ENCODE measurements at places on chromosomes 5 and 9.

- no peak for DNase-seq
Observed at GRCh38 chr5:143445776-143446175, 42.3 kb upstream of the NR3C1 start.

- no peak for DNase-seq
Observed at GRCh38 chr9:131869348-131869747, 129.5 kb upstream of the RAPGEF1 start.

GRCh38 chr5:177959315-177959714 is 36.7 kb downstream of the PROP1 start:
- DNase-seq = no peak

GRCh38 chr5:90084342-90084741 is 325.2 kb downstream of the CETN3 start:
- no peak for DNase-seq

- no peak for DNase-seq
Observed at GRCh38 chr9:87184956-87185642, 237.8 kb upstream of the GAS1 start.

DNA sequence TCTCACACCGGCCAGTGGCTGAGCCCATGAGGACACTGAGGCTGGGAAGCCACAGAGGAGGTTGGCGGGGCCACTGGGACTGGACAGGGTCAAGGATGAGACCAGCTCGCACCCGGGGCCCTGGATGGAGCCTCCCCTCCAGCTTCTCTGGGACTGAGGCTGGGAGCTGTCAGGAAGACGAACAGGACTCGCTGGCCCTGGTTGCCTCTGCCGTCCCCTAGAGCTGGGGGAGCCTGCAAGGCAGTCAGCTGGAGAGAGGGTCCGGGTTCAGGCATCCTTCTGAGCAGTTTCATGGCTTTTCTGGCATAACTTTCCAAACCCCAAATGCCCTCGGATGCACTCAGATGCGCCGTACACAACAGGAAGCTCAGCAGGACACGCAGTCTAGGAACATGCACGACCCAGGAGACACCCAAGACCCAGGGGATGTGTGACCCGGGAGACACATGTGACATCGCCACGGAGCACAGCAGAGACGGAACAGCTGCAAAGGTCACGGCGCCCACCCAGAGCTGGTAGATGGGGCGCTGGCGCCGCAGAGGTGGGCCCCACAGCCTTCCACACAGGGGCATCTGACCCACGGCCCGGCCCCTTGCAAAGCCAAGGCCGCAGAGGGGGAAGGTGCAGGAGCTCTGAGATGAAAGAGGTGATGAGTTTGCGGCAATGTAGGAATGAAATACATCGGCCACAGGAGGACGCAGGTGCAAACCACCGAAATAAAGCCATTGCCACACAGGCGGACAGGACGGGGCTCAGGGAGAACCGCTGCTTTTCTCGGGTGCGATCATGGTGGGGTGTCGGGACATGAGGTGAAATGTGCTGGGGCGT is 17.1 kb downstream of the TPPP start:
- no peak for DNase-seq

- no peak for DNase-seq
Observed at GRCh38 chr5:168646335-168646734, 67.2 kb upstream of the PANK3 start.

GRCh38 chr5:133873449-133873848 is 95.0 kb downstream of the C5orf15 start:
- DNase-seq = no peak

GRCh38 chr9:133761641-133762248 is 23.6 kb upstream of the SARDH start:
- no peak for DNase-seq

GRCh38 chr5:40447438-40447837 is 232.3 kb upstream of the PTGER4 start:
- DNase-seq = no peak

DNA sequence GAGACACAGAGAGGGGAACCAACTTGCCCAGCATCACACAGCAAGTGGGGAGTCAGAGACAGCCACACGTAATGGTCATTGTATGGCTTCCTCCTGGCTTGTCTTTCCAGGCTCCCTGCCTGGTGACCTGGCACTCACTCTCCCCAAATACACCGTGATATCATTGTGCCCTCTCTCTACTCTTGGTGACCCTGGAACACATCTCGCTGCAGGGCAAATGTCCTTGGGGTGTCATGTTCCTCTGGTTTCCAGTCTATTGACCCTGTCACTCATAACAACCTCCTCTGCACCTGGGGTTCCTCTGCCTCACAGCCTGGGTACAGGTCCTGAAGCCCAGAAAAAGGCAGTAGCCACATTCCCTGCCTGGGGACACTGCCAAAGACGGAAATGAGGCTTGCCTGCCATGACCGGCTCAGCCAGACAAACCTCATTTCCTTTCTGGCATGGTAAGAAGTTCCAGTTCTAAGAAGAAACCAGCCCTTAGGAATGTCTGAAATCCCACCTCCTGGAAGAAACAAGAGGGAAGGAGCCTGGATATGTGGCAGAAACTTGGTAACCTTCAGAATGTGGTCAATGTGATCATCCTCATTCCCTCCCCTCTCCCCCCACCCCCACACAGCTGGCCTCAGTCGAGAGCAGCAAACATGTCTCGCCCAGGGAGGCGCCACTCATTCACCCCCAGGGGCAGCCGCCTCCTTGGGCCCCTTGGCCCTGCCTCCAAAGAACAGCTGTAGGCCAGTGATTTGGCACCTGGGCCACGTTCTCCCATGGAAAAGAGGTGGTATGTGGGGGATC is 30.6 kb upstream of the SMU1 start:
- no peak for DNase-seq

DNA sequence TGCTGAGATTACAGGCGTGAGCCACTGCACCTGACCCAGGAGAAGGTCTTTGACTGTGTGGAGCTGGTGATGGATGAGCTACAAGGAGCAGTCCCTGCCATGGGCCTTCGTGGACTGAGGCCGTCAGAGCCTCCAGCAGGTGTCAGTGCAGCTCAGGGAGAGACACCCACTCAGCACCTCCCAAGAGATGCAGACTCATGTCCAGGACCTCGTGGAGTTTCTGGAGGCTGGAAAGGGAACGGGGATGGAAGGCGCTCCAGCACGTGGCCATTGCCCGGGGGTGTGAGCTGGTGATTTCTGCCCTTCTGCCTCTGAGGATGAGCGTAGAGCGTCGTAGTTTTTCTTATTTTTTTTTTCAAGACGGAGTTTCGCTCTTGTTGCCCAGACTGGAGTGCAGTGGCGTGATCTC is 9.5 kb downstream of the TOR4A start:
- DNase-seq = peak; percentile 31

- no peak for DNase-seq
Observed at GRCh38 chr5:113039229-113039933, 62.8 kb downstream of the DCP2 start.

- no peak for DNase-seq
Observed at GRCh38 chr5:2018390-2018724, 135.6 kb upstream of the IRX4 start.

- no peak for DNase-seq
Observed at GRCh38 chr5:101608322-101608721, 687.8 kb downstream of the SLCO4C1 start.

DNA sequence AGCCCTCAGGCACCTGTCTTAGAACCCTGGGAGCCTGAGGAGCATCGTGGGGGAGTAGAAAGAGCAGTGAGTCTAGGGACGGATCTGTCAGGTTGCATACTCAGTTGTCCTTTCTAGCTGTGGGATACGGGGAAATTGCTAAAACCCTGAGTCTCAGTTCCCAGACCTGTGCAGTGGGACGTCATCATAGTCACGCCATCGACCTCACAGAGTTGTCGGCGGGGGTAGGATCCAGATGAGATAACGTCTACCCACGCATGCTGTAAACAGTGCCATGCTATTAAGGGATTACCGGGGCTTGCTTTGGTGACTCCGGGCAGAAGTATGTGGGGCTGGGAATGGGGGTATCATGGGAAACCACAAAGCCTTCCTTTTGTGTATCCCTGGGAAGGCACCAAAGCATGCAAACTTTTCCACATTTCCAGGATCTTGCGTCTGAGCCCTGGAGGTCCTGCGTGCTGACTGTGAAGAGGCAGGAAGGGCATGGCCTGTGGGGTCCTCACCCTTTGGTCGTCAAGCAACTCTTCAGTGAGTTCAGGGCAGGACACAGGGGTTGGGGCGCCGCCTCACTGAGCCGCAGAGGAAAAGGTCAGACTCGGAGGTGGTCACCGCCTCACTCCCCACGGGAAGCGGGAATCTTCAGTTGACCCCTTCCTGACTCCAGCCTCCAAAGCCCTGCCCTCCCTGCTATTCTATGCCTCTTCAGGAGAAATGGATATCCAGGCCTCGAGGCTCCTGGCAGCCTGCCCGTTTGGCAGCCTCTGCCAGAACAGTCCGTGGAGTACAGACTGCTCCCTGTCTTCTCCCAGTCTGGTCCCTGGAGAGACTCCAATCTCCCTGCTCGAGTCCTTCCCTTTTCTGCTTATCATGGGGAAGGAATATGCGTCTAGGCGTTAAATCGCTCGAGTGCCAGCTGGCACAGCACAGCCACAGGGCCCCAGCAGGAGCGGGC is 186.8 kb upstream of the KLF9 start:
- DNase-seq = no peak

DNA sequence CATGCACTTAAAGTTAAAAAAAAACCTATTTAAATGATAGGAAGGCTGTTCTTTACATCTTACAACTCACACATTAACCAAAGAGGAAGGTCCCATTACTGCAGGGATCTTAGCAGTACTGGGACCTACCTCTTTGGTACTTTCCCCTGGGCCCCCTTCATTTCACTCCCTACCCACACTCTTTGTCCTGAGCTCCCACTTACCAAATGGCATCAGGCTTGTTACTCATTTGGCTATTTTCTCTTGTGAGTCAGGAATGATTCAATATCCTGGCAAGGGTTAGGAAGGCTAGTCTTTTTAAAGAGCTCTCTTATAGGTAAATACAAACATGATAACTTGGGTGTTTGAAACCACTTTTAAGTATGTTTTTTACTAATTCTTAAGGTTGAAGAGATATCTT is 117.4 kb upstream of the ELL2 start:
- DNase-seq = no peak

GRCh38 chr9:37555786-37556185 is 20.4 kb downstream of the FBXO10 start:
- no peak for DNase-seq

DNA sequence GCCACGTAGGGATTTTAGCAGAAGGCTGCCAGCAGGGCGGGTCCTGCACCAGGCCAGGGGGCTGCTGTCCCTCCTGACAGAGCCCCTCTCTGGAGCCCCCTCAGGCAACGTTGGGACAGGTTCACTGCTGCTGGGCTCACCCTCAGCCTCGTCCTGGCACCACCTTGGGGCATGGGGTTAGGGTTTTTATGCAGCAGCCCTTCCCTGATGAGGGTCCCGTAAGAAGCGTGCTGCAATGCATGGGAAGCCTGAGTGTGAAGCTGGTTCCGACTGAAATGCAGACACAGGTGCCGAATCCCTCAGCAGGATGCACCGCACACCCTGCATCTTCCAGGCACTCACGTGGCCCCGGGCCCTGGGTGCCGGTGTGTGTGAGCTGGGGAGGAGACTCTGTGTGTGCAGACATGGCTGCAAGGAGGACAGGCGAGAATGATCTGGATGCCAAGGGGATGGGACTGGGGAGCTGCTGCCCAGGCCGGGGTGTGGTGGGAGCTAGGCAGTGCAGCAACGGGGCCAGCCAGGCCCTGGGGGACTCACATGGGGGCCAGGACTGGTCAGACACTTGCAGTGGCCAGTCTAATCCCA is 27.1 kb downstream of the ZDHHC11B start:
- DNase-seq = no peak

- DNase-seq = no peak
Observed at GRCh38 chr5:174413567-174414314, 310.6 kb upstream of the MSX2 start.

GRCh38 chr5:12023614-12024241 is 119.5 kb upstream of the CTNND2 start:
- no peak for DNase-seq

DNA sequence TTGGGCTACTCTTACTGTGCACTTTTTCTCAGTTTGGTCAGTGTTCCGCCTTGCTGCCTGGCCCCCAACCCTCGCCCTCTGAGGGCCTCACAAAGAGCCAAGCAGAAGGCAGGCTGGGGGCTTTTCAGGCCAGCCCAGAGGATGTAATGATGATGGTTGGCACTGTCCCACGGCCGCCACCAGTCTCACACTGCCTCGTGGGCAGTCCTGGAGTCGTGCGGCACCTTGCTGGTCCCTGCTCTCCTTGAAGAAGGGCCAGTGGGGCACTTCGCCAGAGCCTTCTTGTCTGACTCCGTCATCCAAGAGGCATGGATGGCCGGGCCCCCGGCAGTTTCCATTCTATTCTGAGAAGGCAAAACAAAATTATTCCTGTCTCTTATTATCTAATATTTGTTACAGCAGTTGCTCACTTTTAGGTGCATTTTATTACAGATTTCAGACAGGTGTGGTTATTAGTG is 21.0 kb downstream of the TENT4A start:
- DNase-seq = no peak

GRCh38 chr5:150045549-150045948 is 40.8 kb downstream of the CSF1R start:
- no peak for DNase-seq

DNA sequence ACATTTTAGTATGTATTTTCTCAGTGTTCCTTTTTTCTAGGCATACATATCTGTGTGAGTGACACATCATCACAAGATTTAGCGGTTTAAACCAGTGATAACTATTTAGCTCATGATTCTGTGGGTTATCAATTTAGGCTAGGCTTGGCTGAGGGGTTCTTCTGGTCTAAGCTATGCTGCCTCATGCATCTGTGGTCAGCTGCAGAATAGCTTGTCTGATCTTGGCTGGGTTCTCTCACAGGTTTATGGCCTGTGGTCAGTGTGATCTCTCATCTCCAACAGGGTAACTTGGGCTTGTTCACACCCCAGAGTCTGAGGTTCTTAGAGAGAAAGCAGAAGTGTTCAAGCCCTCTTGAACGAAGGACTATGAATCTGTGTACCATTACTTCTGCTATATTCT is 363.3 kb downstream of the KDM4C start:
- DNase-seq = peak; percentile 6

DNA sequence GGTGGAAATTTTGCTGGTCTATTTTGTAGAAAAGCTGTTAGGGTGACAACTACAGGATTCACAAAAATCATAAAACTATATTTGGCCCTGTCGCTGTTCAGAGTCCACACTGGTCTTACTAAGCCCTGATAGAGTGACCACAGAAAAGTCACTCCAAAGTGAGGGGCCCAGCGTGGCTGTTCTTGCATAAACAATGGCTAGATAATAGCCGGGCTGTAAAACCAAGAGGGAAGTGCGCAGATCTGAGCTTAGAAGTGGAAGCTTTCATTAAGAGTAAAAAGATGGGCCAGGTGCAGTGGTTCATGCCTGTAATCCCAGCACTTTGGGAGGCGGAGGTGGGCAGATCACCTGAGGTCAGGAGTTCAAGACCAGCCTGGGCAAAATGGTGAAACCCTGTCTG is 15.5 kb upstream of the CTSL start:
- DNase-seq = no peak

GRCh38 chr5:181028032-181028819 is 11.8 kb upstream of the BTNL9 start:
- DNase-seq = no peak

DNA sequence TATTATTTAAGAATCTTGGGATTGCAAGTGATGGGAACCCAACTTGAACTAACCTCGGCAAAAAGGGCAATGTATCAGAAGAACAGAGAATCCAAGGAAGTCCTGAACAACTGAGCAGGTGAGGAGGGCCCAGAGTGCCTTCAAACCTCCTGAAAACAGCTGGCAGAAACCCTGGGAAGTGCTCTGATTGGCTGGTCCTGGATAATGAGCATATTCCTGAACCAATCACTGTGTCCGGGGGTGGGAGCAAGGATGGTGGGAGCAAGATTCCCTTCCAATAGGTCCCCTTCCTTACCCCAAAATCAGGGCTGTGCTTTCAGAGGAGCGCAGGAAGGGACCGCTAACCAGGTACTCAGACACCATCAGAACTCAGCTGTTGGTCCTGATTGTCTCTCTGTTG is 31.9 kb upstream of the TBC1D2 start:
- DNase-seq = no peak
